Stomach (tissue), 19 donors: ENCODE measurements at places on chromosomes 1 and 21.

- H3K27ac ChIP-seq: no peak overlapping the region
- peaks cover 9% of the 10 kb centered on the region for H3K4me1 ChIP-seq
- no peaks in the 10 kb centered on the region for H3K36me3 ChIP-seq
These were observed 152.2 kb upstream of the SGIP1 start for GRCh38 chr1:66381621-66382275.

- H3K27me3 ChIP-seq: no peaks in the 10 kb centered on the region
- H3K36me3 ChIP-seq: no peaks in the 10 kb centered on the region
- H3K4me3 ChIP-seq: no peak overlapping the region
- DNase-seq: no peak
These were observed 203.2 kb downstream of the RHOU start for GRCh38 chr1:228938537-228938901.

DNA sequence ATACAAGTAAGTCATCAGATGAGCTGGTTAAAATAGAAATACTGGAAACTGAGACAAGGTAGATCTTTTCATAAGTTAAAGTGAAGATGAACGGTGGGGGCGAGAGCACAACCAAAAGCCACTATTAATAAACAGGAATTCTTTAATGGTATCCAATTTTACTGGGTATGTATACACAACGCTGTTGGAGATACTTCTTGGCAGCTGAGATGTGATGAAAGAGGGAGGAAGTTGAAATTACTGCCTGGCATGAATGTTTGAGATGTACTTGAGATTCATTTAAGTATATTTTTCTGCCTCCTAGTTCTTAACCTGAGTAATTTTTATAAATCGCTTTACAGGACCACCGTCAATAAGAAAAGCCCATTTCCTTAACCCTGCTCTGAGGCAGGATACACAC lies 110.0 kb upstream of the ZRANB2 start:
- H3K27ac ChIP-seq: no peak overlapping the region
- no peak overlapping the region for H3K4me3 ChIP-seq
- no peaks in the 10 kb centered on the region for H3K4me1 ChIP-seq
- H3K27me3 ChIP-seq: no peaks in the 10 kb centered on the region
- H3K36me3 ChIP-seq: no peaks in the 10 kb centered on the region

DNA sequence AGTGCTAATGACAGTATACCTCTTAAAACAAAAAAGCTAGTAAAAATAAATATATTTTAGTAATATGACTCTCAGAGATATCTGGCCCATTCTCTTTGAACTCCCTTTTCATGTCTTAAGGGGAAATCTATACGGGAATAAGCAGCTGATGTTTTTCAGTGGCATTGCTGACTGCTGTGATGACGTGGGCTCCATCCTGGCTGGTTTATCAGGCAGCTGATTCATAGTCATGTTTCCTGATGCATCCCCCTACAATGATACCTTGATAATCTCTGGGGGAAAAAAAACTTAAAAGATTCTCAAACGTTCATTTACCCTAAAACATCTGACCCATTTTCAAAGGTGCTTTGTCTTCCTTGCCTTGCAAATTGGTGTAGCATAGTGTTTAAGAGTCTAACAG lies 53.8 kb downstream of the ABCA4 start:
- H3K4me1 ChIP-seq: peaks cover 30% of the 10 kb centered on the region
- no peak overlapping the region for H3K4me3 ChIP-seq
- no peaks in the 10 kb centered on the region for H3K27me3 ChIP-seq
- no peaks in the 10 kb centered on the region for H3K36me3 ChIP-seq

GRCh38 chr1:94883691-94884090 lies 43.2 kb downstream of the CNN3 start:
- peaks cover 21% of the 10 kb centered on the region for H3K4me1 ChIP-seq
- H3K36me3 ChIP-seq: no peaks in the 10 kb centered on the region
- peak overlapping the region; percentile 15 for H3K4me3 ChIP-seq
- DNase-seq: no peak

DNA sequence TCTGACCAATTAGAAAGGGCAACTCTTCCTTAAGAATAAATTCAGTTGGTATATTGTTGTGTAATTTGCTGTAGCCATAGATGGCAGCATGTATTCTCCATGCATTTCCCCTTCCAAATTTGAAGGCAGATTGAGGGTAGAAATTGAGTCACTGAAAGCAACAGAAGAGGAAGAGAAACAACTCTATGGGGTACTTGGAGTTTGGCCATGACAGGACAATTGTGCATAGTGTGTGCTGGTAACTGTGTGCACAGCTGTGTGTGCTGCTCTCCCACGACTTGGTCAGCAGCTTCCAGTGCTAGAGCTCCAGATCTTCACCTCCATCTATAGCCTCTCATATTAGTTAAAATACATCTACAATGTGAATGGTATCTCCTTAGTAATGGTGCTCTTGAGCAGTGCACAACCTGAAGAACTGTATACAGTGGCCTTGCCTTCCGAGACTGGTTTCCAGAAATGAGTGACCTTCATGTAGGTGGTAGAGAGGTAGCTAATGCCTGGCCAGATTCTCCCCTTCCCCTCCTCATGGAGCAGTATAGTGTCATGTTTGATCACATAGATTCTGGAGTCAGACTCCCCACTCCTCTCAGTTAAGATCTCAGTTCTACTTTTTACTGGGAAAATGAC lies 882 bp upstream of the FCAMR start:
- H3K36me3 ChIP-seq: no peaks in the 10 kb centered on the region
- no peak overlapping the region for H3K4me3 ChIP-seq
- no peaks in the 10 kb centered on the region for H3K27me3 ChIP-seq
- peaks cover 38% of the 10 kb centered on the region for H3K4me1 ChIP-seq
- H3K27ac ChIP-seq: no peak overlapping the region

DNA sequence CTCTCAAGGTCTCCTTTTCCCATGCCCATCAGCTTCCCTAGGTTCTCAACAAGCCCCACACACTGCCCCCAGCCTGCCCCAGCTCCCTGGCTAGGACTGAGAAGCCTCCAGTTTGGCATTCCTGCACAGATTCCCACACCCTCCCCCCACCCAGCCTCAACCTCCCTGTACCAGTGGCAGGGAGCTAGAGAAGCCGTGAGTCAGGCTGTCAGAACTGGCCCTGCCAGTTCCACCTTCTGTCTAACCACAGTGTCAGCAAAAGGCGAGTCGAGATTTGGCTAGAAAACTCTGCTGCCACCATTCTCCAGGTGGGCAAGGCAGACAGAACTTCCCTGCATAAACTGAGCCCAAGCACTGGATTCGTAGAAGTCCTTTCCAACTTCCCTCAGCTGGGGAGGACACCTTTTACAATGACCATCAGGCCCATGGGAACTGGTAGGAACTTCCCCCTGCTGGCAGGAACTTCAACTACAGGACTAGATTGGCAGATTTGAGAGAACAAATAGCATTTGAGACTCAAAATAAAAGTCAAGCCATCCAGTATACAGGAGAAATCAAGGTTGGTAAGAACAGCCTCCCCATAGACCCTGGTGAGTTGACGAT lies 31.0 kb downstream of the TNNT2 start:
- H3K4me3 ChIP-seq: no peak overlapping the region
- no peaks in the 10 kb centered on the region for H3K36me3 ChIP-seq
- H3K27me3 ChIP-seq: no peaks in the 10 kb centered on the region
- peak; percentile 57 for DNase-seq

- H3K27ac ChIP-seq: no peak overlapping the region
- DNase-seq: no peak
- H3K36me3 ChIP-seq: no peaks in the 10 kb centered on the region
- no peak overlapping the region for H3K4me3 ChIP-seq
These were observed 3.4 kb downstream of the BMP8A start for GRCh38 chr1:39494671-39495410.

DNA sequence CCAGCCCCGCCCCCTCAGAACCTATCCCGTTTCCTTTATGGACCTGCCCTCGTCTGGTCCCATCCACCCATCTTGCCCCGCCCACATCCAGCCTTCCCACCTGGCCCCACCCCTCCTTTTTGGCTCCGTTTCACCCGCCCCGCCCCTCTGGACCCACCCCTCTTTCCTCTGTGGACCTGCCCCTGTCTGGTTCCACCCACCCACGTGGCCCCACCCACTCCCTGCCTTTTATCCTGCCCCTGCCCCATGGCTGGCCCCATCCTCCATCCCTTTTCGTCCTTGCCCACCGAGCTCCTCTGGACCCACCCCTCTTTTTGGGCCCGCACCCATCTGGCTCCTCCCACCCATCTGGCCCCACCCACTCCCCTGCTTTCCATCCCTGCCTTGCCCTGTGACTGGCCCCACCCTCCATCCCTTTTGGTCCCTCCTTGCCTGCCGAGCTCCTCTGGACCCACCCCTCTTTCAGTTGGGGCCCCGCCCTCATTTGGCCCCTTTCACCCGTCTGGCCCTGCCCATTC lies 177.3 kb downstream of the CAMTA1 start:
- peaks cover 47% of the 10 kb centered on the region for H3K27me3 ChIP-seq
- H3K4me3 ChIP-seq: peak overlapping the region; percentile 11
- H3K4me1 ChIP-seq: peaks cover 4% of the 10 kb centered on the region
- DNase-seq: peak; percentile 31
- no peak overlapping the region for H3K27ac ChIP-seq
- H3K36me3 ChIP-seq: no peaks in the 10 kb centered on the region

- H3K27ac ChIP-seq: no peak overlapping the region
- no peak overlapping the region for H3K4me3 ChIP-seq
These were observed 37.0 kb downstream of the COL6A1 start for GRCh38 chr21:46018615-46019014.

- H3K4me1 ChIP-seq: peaks cover 10% of the 10 kb centered on the region
- no peak overlapping the region for H3K27ac ChIP-seq
- H3K36me3 ChIP-seq: no peaks in the 10 kb centered on the region
- DNase-seq: no peak
- H3K27me3 ChIP-seq: no peaks in the 10 kb centered on the region
These were observed 13.2 kb upstream of the HHAT start for GRCh38 chr1:210315529-210315928.

DNA sequence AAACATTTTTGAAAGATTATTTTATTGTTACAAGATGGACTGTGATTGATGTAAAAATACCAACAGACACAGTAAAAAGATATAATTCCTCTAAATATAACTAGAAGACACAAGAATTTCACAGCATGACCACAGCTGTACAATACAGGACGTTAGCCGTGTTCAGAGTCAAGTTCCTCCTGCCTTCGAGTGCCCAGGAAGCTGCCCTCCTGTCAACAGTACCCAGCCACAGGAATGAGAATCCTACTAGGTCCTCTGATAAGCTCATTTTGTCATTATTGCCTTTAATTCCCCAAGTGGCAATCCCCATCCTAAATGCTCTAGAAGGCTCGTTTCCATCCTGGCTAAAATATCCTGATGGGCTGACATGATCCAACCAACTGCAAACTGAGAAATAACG lies 16.4 kb upstream of the CAPN2 start:
- peaks cover 16% of the 10 kb centered on the region for H3K4me1 ChIP-seq
- H3K4me3 ChIP-seq: no peak overlapping the region
- H3K27me3 ChIP-seq: no peaks in the 10 kb centered on the region
- no peak for DNase-seq

- H3K27me3 ChIP-seq: peaks cover 5% of the 10 kb centered on the region
- H3K36me3 ChIP-seq: no peaks in the 10 kb centered on the region
- no peaks in the 10 kb centered on the region for H3K4me1 ChIP-seq
- H3K4me3 ChIP-seq: no peak overlapping the region
- H3K27ac ChIP-seq: no peak overlapping the region
These were observed 196.2 kb downstream of the NPHP4 start for GRCh38 chr1:5796028-5796427.

GRCh38 chr1:88320291-88320690 lies 363.8 kb upstream of the PKN2 start:
- DNase-seq: no peak
- H3K36me3 ChIP-seq: no peaks in the 10 kb centered on the region
- H3K27ac ChIP-seq: no peak overlapping the region

DNA sequence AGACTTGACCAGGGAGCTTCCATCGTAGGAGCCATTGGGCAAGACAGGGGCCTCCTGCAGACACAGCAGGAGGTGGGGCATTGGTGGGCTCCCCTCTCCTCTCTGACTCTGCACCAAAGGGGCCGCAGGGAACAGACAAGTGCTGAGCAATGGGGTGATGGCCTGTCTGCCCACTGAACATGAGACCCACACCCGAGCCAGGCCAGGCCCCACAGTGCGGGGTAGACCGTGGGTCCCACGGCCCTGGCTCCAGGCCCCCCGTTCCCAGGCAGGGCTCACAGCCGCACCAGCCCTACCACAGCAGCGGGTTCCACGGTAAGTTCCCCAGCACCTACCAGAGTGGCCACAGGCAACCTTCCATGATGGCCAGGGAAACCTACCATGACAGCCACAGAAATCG lies 45.9 kb downstream of the CHD5 start:
- no peaks in the 10 kb centered on the region for H3K27me3 ChIP-seq
- no peak overlapping the region for H3K4me3 ChIP-seq
- no peaks in the 10 kb centered on the region for H3K36me3 ChIP-seq

DNA sequence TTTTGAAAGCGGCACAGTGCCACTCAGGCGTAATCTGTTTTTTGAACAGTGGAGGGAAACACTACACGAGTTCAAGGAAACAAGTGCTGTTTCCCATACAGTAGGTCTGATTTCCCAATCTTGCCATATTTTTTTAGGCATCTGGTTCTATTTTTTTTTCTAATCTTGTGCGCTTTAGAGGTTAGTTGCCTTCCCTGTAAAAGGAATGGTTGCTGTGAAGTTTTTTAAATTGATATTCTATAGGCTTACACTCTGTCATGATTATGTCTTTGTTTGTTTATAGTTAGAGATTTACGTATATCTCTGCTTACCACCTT lies 1.2 kb downstream of the NASP start:
- H3K4me3 ChIP-seq: peak overlapping the region; percentile 99
- no peaks in the 10 kb centered on the region for H3K27me3 ChIP-seq
- H3K27ac ChIP-seq: peak overlapping the region; percentile 95

DNA sequence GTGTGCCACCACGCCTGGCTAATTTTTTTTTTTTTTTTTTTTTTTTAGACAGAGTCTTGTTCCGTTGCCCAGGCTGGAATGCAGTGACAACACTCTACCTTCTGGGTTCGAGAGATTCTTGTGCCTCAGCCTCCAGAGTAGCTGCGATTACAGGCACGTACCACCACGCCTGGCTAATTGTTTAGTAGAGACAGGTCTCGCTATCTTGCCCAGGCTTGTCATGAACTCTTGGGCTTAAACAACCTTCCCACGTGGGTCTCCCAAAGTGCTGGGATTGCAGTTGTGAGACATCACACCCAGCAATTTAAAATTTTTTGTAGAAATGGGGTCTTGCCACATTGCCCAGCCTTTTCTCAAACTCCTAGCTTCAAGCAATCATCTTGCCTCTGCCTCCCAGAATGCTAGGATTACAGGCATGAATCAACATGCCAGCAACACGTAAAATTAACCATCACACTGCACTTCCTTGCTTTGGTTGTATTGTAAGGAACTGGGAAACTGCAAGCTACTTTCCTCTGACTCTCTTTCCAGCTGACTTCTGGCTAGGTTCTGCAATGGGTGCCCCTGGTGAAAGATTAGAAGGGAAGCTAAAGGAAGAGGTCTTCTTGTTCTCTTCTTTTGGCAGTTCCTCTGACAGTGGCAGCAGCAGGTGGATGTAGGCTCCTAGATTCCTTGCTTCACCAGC lies 13.9 kb upstream of the IL6R start:
- no peak overlapping the region for H3K27ac ChIP-seq
- DNase-seq: no peak
- no peaks in the 10 kb centered on the region for H3K4me1 ChIP-seq
- no peak overlapping the region for H3K4me3 ChIP-seq
- no peaks in the 10 kb centered on the region for H3K27me3 ChIP-seq

DNA sequence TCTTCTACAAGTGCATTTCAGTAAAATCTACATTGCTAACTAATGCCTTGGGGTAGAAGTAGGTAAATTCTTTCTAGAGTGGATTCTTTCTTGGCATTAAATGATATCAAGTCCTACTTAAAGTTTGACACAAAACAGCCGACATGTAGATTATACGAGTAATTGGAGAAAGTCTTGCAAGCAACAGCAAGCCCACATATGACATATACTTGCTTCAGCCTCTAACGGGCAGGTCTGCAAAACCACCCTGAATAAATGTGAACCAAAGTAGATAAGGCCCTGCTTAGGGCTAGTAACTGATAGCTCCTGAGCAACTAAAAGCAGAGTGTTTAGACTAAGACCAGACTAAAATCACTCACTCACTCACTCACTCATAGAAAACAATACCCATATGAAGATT lies 203.2 kb downstream of the LTN1 start:
- H3K4me1 ChIP-seq: no peaks in the 10 kb centered on the region
- DNase-seq: no peak
- H3K36me3 ChIP-seq: peaks cover 4% of the 10 kb centered on the region
- no peak overlapping the region for H3K27ac ChIP-seq
- H3K27me3 ChIP-seq: no peaks in the 10 kb centered on the region
